Suppressor macrophage treated with lipopolysaccharide for 1 hour (primary cell): ENCODE measurements at places on chromosomes 1 and 21.
A peak's percentile ranks its signal among the peaks of the same experiment; 100 is the strongest.

DNA sequence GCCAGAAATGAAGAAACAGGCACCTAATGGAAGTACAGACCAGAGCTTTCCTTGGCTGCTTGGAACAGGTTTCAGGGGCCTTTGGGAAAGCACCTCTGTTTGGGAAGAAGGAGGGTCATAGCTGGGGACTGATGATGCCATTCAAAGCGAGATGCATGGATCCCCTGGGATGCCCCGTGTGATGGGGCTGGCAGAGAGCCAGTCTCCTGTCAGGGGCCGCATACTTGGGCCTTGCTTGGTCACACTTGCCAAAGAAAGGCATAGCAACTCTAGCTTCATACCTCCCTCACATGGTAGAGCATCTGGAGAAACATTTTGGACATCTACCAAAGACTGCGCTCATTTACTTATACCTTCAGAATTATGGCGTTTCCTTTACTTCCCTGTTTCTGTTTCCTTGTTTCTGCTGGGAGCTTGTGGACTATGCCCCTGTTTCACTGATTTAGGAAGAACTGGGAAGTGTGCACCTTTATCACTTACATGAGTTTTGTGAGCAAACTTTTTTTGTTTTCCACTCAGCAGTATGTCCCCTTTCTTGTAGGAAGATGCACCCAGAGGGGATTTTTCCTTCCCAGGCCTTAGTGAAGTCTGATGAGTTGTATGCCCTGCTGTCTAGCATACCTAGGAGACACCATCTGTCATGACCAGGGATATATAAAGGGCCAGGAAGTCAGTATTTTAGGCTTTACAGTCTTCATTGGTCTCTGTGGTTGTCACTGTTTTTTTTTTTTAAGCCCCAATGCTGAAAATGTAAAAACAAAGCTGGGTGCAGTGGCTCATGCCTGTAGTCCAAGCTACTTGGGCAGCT is 19.8 kb upstream of the ST3GAL3 start:
- no peak for DNase-seq

DNA sequence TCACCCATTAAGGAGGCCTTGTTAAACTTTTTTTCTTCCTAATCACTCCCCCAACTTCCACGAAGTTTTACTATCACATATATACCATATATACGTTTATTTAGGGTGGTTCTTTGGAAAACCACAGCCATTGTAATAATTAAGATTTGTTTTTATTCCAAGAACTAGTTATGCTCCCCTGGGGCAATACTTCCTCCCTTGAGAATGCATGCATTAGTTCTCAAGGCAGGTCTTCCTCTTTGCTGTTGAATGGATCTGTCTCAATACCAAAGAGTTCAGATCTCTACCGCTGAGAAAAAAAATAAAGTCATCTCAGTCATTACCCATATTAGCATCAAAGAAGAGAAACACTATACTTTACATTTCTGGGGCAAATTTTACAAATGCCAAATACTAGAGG is 567.7 kb upstream of the RGS18 start:
- no peak for DNase-seq

GRCh38 chr1:168408884-168409283 is 128.2 kb downstream of the TBX19 start:
- DNase-seq = no peak

DNA sequence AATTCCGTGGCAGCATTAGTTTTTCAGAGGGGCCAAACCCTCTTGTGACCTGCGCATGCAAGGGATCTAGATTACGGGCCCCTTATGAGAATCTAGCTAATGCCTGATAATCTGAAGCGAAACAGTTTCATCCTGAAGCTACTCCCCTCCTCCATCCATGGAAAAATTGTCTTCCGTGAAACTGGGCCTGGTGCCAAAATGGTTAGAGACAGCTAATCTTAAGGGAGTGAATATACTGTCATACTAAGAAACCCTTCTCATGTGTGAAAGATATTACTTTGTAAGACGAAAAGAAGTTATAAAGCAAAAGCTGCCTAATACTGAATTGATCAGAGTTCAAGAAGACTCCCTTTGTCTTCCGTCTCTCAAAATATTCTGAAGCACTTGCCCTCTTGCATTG is 166.3 kb downstream of the DUSP10 start:
- no peak for DNase-seq

DNA sequence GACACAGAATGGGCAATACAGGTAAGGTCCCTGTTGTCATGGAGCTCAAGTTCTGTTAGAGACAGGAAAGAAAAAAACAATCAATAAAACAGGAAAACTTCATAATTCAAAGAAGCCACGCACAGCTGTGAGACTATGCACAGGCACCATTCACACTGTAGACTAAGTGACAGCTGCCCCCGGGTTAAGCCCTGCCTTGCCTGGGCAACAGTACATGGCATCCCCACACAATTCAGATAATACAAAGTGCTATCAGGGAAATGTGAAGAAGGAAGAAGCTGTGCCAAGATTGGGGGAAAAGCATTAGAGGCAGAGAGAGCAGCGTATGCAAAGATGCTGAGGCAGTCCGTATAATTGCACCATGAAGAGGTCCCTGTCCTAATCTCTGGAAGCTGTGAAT is 9.0 kb upstream of the KCNE2 start:
- no peak for DNase-seq

DNA sequence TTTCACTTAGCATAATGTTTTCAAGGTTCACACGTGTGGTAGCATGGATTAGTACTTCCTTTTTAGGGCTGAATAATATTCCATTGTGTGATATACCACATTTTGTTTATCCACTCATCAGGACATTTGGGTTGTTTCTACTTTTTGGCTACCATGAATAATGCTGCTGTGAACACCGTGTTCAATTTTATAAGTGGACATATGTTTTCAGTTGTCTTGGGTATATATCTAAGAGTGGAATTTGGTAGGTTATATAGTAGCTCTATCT is 3.8 kb downstream of the IL22RA1 start:
- no peak for DNase-seq

- peak; percentile 45 for DNase-seq
Measured at GRCh38 chr1:28329395-28330153, 734 bp downstream of the MED18 start.

- no peak for DNase-seq
Measured at GRCh38 chr21:16588433-16588860, 858.7 kb downstream of the USP25 start.

GRCh38 chr1:56833088-56833487 is 13.9 kb upstream of the FYB2 start:
- DNase-seq = no peak

DNA sequence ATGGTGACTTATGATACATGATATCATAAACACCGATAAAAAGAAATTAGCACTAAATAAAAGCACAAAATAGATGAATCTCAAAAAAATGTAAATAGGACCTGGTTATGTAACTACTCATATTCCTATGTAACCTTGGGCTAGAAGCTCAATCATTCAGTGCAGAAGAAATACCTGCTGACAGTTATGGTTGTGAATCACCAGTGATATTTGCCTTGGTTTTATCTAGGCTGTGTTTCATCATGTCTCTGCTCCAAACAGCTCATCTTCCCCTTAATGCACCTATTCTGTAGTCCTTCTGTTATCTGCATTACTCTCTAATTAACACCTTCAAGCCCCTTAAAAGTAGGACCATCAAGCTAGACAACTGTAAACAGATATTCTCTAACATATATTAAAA is 16.3 kb upstream of the PIGC start:
- no peak for DNase-seq

- peak; percentile 84 for DNase-seq
Measured at GRCh38 chr1:111769517-111770146, 13.9 kb downstream of the DDX20 start.

- no peak for DNase-seq
Measured at GRCh38 chr1:45331436-45332345, 5.0 kb downstream of the HPDL start.

DNA sequence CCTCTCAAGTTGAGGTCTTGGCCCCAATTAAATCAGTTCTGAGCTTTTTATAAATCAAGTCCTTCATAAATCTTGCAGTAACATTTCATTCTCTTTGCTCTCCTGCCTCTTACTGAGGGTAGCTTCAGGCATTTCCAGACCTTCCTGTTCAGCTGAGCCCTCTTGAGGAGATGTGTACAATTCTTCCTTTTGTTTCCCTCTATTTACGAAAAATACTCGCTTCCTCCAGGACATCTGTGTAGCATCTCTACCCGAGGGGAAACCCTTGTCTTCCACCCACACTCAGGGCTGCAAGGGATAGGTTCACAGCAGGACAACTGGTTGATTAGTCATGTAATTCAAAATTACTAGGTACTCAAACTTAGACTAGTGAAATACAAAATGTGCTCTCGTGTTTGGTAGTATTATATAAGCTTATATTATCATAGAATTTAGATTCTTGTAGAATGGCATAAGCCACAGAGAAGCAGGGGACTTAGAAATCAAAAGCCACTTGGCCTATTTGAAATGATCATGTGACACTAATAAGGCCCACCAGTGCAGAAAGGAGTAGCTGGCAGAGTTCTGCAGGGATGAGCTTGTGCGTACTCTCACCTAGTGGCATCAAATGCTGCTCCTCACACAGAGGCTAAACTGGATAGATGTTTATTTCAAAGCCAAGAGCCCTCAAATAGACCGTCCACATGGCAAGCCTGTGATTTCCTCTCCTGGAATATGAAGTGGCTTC is 126.7 kb downstream of the GDAP2 start:
- DNase-seq = no peak
